Bronchus fibroblast of lung (primary cell): ENCODE measurements at places on chromosomes 5 and 9. TPM values are rescaled to one million over a fixed set of nuclear protein-coding genes. Genes with fewer than 3 reads are reported as not detected.

NDUFB6 gene
- 62.3 and 76.0 TPM in 2 replicates for total RNA-seq

CYSRT1 gene
- 0.74 and 1.2 TPM in 2 replicates for total RNA-seq

SLC46A2 gene
- total RNA-seq: not detected in 2 replicates

ADGRD2 gene
- total RNA-seq: not detected in 2 replicates
